Immature natural killer cell (primary cell): ENCODE measurements at places on chromosomes 11 and 22. TPM values are rescaled to one million over a fixed set of nuclear protein-coding genes. Genes with fewer than 3 reads are reported as not detected.

MB gene
- polyA plus RNA-seq, result 0.33 TPM

RTCB gene
- 189 TPM for polyA plus RNA-seq

SAA4 gene
- not detected for polyA plus RNA-seq

NCF4 gene
- polyA plus RNA-seq, result 0.75 TPM

MTFP1 gene
- 18.7 TPM for polyA plus RNA-seq

PIH1D2 gene
- polyA plus RNA-seq, result not detected

PHLDB1 gene
- not detected for polyA plus RNA-seq

TPH1 gene
- polyA plus RNA-seq, result not detected

DRD4 gene
- polyA plus RNA-seq, result not detected

CCDC34 gene
- 1.3 TPM for polyA plus RNA-seq

OR8B4 gene
- not detected for polyA plus RNA-seq

TRPC6 gene
- not detected for polyA plus RNA-seq

SLC25A18 gene
- polyA plus RNA-seq, result 0.17 TPM

SLC7A4 gene
- not detected for polyA plus RNA-seq

APOBEC3C gene
- polyA plus RNA-seq, result 242 TPM

MACROD1 gene
- polyA plus RNA-seq, result 4.8 TPM

ISX gene
- polyA plus RNA-seq, result not detected

SPON1 gene
- 0.22 TPM for polyA plus RNA-seq

KIF18A gene
- polyA plus RNA-seq, result 1.3 TPM

CAVIN3 gene
- polyA plus RNA-seq, result not detected

APOL5 gene
- not detected for polyA plus RNA-seq

ACTN3 gene
- polyA plus RNA-seq, result not detected

QSER1 gene
- 1.3 TPM for polyA plus RNA-seq

OR10AG1 gene
- polyA plus RNA-seq, result not detected

OR8B3 gene
- not detected for polyA plus RNA-seq

HORMAD2 gene
- polyA plus RNA-seq, result not detected

UQCC3 gene
- polyA plus RNA-seq, result 18.0 TPM

C11orf87 gene
- not detected for polyA plus RNA-seq

MMP8 gene
- not detected for polyA plus RNA-seq

PRDM11 gene
- polyA plus RNA-seq, result 0.94 TPM

GSTT2B gene
- not detected for polyA plus RNA-seq

BTBD18 gene
- 0.12 TPM for polyA plus RNA-seq

DUSP8 gene
- polyA plus RNA-seq, result not detected
